H9 (cell line): ENCODE measurements at places on chromosomes 16 and 17.

DNA sequence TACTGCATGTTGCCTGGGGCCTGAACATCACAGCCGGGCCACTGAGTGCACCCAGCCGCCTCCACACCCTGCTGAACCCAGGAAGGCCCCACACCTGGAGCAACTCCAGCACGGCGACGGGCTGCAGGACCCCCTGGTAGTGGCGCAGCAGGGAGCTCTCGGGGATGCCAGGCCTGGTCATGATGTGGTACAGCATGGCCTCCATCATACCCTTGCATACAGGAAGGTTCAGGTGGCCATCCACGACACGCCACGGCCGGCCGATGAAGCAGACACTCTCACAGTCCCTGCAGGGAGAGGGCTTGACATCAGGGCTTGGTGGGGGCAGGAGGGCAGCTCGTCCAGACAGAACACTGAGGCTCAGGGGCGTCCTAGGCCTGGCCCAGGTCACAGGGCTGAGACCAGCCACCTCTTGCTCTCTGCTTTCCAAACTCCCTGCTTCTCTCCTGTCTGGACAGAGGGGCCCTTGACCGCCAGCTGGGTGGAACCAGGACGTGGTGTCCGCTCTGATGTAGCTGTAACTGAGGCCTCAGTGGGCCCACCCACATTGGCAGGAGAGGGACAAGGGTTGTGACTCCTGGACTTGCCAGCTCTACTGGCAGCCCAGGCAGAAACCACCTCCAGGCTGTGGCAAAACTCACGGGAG lies 60.3 kb downstream of the IL21R start:
- no peak for DNase-seq

- DNase-seq, result no peak
These were observed 926.6 kb upstream of the RBFOX1 start for GRCh38 chr16:6406028-6406427.

GRCh38 chr17:43620581-43620980 lies 41.1 kb downstream of the MEOX1 start:
- no peak for DNase-seq

DNA sequence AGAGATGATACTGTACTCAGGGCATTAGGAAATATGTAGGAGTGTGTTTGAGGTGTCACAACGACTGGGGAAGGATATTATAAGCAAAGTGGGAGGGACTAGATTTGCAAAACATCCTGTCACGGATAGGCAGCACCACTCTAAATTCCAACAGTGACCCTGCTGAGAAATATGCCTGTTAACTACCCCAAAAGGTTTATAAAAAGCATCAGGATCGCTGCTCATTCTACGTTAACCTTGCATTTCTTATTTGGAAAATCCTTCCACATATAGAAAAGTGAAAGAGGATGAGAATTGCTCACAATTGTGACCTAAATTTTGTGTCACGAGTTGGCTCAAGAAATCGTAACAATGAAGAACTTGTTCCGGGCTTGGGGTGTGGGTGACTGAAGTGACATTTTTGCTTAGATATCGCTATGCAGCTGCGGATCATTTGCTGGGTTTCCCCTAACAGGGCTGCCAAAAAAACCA lies 51.6 kb downstream of the N4BP1 start:
- no peak for DNase-seq

DNA sequence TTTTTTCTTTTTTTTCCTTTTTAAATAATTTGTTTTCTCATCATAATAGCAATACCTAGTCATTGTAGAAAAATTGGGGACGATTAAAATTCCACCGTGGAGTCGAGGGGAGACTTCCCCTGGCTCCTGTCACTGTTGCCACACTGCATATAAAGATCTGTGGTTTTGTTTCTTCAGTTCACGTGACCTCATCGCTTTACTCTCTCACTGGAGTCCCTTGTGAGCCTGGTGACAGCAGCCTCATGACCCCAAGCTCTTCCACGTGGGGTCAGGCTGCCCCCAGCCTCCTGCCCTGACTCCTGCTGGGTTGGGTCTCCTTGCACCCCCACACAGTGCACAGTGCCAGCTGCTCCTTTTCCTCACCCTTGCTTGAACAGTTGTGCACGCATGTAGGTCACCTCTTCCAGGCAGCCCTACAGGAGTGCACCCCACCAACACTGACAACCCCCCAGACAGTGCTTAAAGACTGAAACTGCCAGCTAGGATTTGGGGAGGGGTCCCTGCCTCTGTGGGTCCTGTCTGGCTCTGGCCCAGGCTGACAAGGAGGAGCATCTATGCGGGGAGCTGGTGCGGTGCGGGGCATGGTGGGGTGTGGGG lies 7.3 kb upstream of the METRNL start:
- no peak for DNase-seq

DNA sequence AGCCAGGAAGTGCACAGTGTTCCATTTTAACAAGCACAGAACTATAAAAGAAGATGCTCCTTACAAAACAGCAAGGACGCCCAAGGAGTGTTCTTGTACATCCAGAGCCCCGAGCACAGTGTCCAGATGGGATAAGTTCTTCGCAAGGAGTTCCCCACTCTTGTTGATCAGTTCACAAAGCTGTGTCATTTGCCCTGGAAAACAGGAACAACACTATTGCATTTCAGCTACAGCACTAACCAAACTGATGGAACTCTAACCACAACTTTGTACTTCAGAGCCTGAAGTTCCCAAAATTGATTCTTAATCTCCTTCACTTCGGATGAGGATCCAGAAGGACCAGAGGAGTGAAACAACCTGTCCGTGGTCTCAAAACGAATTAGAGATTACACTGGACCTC lies 5.1 kb downstream of the COPS3 start:
- no peak for DNase-seq

DNA sequence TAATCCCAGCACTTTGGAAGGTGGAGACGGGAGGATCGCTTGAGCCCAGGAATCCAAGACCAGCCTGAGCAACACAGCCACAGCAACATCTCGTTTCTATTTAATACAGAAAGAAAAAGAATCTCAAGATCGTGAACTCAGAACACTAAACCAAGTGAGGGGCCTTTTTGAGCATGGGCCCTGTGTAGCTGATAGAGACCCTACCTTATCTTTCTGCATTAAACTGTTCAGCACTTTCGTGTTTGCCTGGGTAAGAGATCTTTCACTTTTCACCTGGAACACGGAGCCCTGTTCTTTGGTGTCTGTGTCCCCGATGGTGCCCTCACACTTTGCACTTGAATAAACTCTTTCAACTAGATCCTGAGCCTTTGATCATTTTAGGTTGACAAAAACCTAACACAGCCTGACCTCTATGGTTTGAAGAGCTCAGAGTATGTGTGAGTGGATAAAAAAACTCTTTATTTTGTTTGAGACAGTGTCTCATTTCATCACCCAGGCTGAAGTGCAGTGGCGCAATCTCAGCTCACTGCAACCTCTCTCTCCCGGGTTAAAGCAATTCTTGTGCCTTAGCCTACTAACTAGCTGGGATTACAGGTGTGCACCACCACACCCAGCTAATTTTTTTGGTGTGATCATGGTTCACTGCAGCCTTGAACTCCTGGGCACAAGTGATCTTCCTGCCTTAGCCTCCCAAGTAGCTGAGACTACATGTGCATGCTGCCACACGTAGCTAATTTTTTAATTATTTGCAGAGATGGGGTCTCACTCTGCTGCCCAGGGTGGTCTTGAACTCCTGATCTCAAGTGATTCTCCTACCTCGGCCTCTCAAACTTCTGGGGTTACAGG lies 83.8 kb upstream of the GRIN2A start:
- no peak for DNase-seq

GRCh38 chr17:3724378-3725077 lies 825 bp downstream of the HASPIN start:
- DNase-seq, result no peak

DNA sequence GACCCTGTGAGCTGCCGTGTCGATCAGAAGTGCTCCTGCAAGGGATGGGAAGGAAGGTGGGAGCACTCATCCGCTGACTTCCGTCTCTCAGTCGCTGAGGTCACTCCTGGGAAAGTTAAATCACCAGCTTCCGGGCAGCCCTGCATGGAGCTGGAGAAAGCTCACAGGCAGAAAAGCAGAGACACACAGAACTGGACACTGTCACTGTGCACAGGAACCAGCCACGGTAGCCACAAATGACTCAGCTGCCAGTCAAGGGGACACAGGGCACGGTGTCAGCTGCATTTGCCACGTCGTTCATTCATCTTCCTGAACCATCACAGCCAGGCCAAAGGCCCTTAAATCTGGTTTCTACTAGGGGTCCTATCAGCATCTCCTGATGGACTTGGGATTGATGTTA lies 226.4 kb upstream of the PSMD7 start:
- no peak for DNase-seq

DNA sequence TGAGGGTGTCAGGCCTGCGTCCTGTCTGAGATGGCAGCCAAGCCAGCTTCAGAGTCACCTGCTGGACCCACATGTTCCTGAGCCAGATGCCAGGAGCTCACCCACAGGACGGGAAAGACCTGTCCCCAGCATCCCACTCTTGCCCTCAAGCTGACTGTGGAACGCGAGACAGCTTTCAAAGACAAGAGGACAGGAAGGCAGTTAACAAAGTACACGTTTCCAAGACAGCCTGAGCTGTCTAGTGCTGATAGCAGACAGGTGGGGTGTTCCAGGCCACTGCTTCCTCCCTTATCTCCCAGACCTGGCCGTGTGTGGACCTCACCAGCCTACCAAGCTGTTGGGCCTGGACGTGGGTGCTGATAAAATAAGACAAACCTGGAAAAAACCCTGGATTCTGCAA lies 13.2 kb downstream of the CMTM3 start:
- DNase-seq, result no peak

- DNase-seq, result no peak
These were observed 992 bp downstream of the GDPD1 start for GRCh38 chr17:59221159-59221847.
